ENCODE measurements at places on chromosomes 1 and 21. TPM values are rescaled to one million over a fixed set of nuclear protein-coding genes. Genes with fewer than 3 reads are reported as not detected.

The PAQR6 gene
- 1.4 TPM for total RNA-seq

The PTGER3 gene
- 4.3 TPM for total RNA-seq

The CELA3B gene
- total RNA-seq, result not detected

The CDA gene
- total RNA-seq, result not detected

The DDR2 gene
- 0.36 TPM for total RNA-seq

The NCF2 gene
- total RNA-seq, result 2.2 TPM

The LCE1A gene
- not detected for total RNA-seq

The IGSF9 gene
- total RNA-seq, result not detected

The CCDC17 gene
- total RNA-seq, result 5.4 TPM

The LPAR3 gene
- 0.29 TPM for total RNA-seq

The SLAMF9 gene
- not detected for total RNA-seq

The GPR25 gene
- 0.48 TPM for total RNA-seq

The ATP6V0B gene
- total RNA-seq, result 58.6 TPM

The LRRIQ3 gene
- total RNA-seq, result 1.3 TPM

The CFHR3 gene
- total RNA-seq, result not detected

The TAS1R1 gene
- not detected for total RNA-seq

The MUL1 gene
- total RNA-seq, result 21.5 TPM

The NTNG1 gene
- not detected for total RNA-seq

The PGBD5 gene
- total RNA-seq, result not detected

The INSRR gene
- total RNA-seq, result not detected

Measured in naive thymus-derived CD4-positive, alpha-beta T cell (primary cell).